ENCODE measurements at places on chromosomes 12 and 14.
A peak's percentile ranks its signal among the peaks of the same experiment; 100 is the strongest.

- no peak for DNase-seq
Observed at GRCh38 chr12:103279444-103279843, 216.3 kb downstream of the C12orf42 start.

GRCh38 chr12:56839915-56840325 lies 76.8 kb downstream of the HSD17B6 start:
- DNase-seq = peak; percentile 49

- DNase-seq = no peak
Observed at GRCh38 chr14:106738075-106738474, 1211.7 kb downstream of the TMEM121 start.

DNA sequence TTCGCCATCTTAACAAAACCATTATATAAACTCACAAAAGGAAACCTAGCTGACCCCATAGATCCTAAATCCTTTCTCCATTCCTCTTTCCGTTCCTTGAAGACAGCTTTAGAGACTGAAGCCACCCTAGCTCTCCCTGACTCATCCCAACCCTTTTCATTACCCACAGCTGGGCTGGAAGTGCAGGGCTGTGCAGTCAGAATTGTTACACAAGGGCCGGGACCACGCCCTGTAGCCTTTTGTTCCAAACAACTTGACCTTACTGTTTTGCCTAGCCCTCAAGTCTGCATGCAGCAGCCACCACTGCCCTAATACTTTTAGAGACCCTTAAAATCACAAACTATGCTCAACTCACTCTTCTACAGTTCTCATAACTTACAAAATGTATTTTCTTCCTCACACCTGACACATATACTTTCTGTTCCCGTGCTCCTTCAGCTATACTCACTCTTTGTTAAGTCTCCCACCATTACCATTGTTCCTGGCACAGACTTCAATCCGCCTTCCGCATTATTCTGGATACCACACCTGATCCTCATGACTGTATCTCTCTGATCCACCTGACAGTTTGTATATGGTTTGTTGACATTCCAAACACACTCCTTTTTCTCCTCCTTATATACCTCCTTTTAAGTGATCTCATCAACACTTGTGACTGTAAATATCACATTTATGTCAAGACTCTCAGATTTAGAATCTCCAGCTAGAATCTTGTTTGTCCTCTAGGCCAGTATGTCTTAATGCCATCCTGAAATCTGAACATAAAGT lies 208.7 kb downstream of the KITLG start:
- DNase-seq = peak; percentile 11

DNA sequence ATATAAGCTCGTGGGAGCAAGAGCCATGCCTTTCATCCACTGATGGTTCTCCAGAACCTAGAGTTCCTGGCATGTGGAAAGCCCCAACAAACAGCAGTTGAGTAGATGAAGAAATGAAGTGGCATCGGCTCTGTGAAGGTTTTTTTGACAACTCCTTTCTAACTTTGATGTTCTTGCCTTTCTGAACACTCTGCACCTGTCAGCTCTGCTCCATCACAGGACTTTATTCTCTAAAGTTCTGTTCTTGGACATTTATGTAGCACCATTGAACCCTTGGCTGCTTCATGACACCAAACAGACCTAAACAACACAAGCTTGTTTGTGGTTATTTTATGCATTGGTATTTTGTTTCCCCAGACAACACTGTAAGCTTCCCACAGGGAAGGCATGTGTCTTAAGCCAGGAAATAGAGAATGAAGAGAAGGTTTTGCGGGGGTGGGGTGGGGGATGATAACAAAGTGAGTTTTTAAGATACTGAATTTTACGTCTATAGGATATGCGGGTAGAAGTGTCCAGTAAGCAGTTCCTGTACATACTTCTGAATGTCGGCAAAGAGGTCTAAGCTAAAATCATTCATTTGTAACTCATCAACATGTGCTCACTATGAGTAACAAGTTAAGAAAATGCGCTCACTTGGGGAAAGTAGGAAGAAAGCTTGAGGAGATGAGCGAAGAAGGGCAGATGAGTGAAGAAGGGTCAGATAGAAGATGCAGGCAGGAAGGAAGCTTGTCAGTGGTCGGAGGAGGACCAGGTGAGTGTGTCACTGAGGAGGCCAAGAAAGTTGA lies 146.0 kb upstream of the PLEKHG7 start:
- DNase-seq = no peak

Measured in MG63 (cell line).